ENCODE measurements at places on chromosomes 6 and 20.

GRCh38 chr6:35687658-35688604 lies 784 bp downstream of the FKBP5 start:
- DNase-seq: peak; percentile 51

- DNase-seq: no peak
Measured at GRCh38 chr6:130997061-130997753, 65.8 kb downstream of the EPB41L2 start.

GRCh38 chr6:34557228-34557627 lies 1.1 kb upstream of the SPDEF start:
- no peak for DNase-seq

- no peak for DNase-seq
Measured at GRCh38 chr6:165223736-165224135, 85.7 kb downstream of the C6orf118 start.

DNA sequence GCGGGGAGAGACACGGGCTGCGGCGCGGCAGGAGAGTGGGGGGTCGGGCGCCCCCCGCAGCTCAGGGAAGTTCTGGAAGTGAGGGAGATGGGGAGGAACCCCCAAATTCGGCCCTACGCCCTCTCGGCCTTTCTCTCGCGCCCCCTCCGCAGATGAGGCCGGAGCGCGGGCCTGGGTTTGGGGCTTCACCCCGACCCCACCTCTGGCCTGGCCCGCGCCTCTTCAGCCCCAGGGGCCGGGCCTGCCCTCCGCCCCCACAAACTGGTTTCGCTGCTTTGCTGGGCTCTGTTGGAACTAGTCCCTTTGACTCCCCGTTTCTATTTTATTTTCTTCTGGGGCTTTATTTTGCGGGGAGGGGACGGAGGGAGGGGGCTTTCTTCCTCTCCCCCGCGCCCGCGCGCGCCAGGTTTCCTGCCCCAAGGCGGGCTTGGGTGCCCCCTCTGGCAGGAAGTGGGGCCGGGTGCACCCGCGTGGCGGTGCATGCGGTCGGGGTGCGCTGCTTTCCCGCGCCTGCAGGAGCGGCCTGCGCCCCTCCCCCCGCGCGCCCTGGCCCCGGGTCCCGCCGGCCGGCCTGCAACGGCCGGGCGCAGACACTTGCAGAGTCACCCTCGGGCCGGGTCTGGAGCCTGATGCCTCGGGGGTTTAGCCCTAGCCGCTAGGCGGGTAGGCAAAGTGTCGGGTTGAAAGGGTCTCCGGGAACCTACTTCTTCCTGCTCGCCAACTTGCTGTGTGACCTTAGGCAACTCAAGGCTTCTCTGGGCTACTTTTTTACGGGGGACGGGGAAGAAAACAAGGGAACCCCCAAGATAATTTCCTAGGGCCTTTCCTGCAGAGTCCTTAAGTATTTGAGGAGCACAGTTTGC lies 1.3 kb downstream of the HMGA1 start:
- peak; percentile 71 for DNase-seq

DNA sequence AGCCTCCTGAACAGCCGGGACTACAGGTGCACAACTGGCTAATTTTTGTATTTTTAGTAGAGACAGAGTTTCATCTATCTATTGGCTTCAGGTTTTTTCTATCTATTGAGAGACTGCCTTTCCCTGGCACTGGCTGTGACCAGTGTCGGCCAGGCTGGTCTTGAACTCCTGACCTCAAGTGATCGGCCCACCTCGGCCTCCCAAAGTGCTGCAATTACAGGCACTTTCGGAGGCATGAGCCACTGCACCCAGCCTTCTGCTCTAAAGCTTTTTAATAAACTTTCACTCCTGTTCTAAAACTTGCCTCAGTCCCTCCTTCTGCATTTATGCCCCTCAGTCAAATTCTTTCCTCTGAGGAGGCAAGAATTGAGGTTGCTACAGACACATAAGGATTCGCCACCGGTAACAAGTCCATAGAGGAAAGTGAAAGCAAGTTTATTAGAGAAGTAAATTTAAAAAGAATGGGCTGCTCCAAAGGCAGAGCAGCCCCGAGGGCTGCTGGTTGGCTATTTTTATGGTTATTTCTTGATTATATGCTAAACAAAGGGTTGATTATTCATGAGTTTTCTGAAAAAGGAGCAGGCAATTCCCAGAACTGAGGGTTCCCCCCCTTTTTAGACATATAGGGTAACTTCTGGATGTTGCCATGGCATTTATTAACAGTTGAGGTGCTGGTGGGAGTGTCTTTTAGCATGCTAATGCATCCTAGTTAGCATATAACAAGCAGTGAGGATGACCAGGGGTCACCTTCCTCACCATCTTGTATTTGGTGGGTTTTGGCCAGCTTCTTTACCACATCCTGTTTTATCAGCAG lies 44.8 kb upstream of the RNGTT start:
- DNase-seq: no peak

GRCh38 chr6:123575188-123575587 lies 61.6 kb downstream of the TRDN start:
- DNase-seq: no peak

- no peak for DNase-seq
Measured at GRCh38 chr6:170424604-170425126, 118.1 kb downstream of the FAM120B start.

- no peak for DNase-seq
Measured at GRCh38 chr6:168101590-168102314, 22.7 kb upstream of the FRMD1 start.

GRCh38 chr6:135346747-135347146 lies 150.8 kb downstream of the AHI1 start:
- no peak for DNase-seq

DNA sequence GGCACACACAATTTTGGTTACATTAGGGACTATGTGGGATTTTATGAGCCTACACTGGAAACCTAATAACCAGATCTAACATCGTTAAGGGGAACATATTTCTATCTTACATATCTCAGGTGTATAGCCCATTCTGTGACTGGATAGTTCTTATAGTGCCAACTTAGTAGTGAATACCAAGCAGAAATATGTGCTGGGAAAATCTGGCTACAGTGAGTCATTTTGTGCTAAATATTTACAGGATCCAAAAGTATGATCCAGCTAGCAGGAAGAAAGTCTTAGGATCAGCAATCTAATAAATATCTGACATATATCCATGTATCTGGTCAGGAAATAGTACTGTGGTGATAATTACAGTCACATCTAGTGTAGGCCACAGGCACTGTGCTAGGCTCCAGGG lies 94.6 kb upstream of the INSM1 start:
- DNase-seq: no peak

- no peak for DNase-seq
Measured at GRCh38 chr6:115969930-115970273, 90.8 kb downstream of the FRK start.

GRCh38 chr6:119476554-119476953 lies 127.0 kb upstream of the MAN1A1 start:
- DNase-seq: no peak

DNA sequence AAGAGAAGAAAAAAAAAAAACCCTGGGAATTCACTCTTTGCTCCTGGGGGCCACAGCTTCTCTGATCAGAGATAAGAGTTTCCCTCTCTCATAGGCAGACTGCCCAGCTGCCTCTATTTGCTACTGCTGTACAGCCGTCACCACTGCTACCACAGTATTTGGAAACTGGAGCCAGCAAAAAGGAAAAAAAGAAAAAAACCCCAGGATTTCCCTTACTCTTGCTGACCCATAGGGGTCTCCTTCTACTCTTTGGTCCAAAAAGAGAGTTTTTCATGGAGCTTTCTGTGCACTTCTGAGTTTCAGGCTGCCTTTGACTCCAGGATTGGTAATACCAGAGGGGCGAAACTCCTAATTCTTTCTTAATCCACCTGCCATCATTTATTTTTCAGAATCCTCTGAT lies 89.7 kb downstream of the MDGA1 start:
- DNase-seq: no peak

- DNase-seq: no peak
Measured at GRCh38 chr6:29824144-29824543, 3.5 kb upstream of the HLA-G start.

- DNase-seq: no peak
Measured at GRCh38 chr6:151284012-151284411, 44.2 kb downstream of the AKAP12 start.

- no peak for DNase-seq
Measured at GRCh38 chr20:4350096-4350495, 334.7 kb upstream of the RNF24 start.

- DNase-seq: no peak
Measured at GRCh38 chr6:24936641-24937317, 1.0 kb upstream of the RIPOR2 start.

GRCh38 chr20:55053389-55053788 lies 578.0 kb downstream of the DOK5 start:
- DNase-seq: no peak

DNA sequence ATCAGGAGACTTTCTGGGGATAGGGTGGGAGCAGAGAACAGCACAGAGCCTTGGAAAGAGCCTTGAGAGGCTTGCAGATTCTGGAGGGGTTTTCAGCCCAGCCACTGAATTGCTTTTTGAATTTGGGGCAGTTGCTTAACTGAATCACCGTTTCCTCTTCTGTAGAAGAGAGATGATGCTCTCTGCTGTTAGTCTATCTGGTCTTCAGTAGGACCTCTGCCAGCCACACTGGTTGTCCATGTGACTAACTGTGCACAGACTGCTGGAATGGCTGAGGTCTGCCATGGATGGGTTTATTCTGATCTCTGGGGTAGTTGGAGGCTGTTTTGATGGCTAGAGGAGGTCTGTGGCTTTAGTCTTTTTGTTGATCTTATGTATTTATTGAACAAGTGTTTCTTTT lies 21.4 kb upstream of the PRDM1 start:
- DNase-seq: no peak

- no peak for DNase-seq
Measured at GRCh38 chr6:44276667-44277640, 6.7 kb downstream of the TMEM151B start.

GRCh38 chr6:53591873-53592272 lies 47.0 kb upstream of the GCLC start:
- DNase-seq: no peak

- no peak for DNase-seq
Measured at GRCh38 chr6:151679081-151679480, 128.4 kb upstream of the ESR1 start.

GRCh38 chr6:77650098-77650663 lies 2.7 kb upstream of the MEI4 start:
- peak; percentile 2 for DNase-seq

DNA sequence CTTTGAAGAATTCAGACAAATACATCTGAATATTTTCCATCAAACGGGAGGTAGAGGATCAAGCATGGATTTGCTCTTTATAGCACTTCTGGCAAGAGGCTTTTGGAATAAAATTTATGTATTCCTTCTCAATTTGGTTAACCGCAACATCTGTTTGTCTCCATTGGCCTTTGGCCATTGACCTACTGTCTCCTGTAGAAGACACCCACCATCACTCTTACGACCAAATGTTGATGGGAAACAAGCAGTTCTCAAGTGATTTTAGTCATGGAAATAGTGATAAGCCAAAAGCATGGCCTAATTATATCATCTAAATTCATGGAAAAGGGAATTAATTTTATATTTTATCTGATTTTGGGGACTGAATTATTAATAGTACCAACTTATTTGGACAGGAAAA lies 591.9 kb downstream of the CD109 start:
- DNase-seq: no peak

DNA sequence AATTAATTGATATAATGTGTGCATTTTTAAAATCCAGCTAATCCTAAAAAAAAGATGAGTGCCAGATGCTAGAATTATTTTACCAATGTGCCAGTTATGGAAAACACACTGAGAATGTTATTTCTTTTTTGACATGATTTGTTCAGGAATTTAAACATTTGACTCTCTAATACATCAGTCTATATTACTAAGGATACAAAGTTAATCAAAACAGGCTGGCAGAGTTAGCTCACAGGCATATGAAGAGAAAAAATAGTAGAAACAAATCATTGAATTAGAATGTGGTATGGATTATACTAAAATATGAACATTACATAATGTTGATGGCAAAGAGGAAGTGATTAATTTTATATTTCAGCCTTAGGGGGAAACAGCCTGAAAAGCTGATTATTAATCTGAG lies 368.3 kb upstream of the GJE1 start:
- DNase-seq: no peak

GRCh38 chr6:391559-392440 lies at the start of gene IRF4:
TSS of gene IRF4 (plus strand) at chr6:391752. CDS start at chr6:393153, 1,401 bp downstream.
- peak; percentile 71 for DNase-seq

- DNase-seq: no peak
Measured at GRCh38 chr20:36102809-36103596, 51.5 kb upstream of the EPB41L1 start.
